ENCODE measurements at places on chromosomes 6 and 20. TPM values are rescaled to one million over a fixed set of nuclear protein-coding genes. Genes with fewer than 3 reads are reported as not detected.
A peak's percentile ranks its signal among the peaks of the same experiment; 100 is the strongest.

DNA sequence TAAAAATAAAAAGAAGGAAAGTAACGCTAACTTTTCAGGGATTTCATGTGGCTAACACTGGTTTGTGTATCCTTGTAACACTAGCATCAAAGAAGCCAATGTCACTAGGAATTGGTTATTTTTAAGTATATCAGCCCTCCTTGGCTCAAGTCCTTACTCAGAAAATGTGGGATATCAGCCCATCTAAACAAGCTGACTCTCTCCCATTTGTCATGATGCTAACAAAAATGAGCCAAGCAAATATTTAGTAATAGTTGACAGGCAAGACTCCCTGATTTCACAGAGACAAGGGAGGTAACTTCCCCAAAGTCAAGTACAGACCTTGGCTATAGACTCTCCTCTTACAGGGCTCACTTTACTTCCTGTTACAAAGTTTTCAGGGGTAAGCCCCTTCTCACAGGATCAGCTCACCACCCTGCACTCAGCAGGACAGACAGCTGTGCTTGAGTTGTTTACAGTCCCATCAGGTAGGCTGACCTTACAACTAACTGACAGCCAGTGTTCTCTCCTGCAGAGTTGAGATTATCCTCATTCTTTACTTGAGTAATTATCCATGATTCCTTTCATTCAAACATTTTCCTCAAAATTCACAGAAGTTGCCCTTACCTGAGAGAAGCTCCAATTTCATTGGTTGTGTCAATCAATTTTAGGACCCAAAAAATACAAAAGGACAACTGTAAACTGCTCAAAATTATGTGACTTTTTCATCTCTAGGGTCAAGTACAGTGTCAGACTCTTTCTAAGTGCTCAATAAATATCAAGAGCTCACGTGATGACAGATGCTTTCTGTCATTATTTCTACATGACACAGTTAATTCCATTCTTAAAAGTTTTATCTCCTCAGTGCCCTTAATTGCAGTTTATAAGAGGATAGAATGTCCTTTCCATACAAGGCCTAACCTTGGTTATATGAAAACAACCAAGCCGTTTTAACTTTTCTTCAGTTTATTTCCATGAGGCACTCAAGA lies 38.1 kb upstream of the BMP5 start:
- no peak overlapping the region for H3K4me3 ChIP-seq
- no peaks in the 10 kb centered on the region for H3K36me3 ChIP-seq
- no peaks in the 10 kb centered on the region for H3K4me1 ChIP-seq
- DNase-seq: no peak
- no peaks in the 10 kb centered on the region for H3K27me3 ChIP-seq
- no peak overlapping the region for H3K27ac ChIP-seq

GRCh38 chr6:113693851-113694250 lies 163.3 kb upstream of the MARCKS start:
- H3K4me3 ChIP-seq: no peak overlapping the region
- no peak for DNase-seq

DNA sequence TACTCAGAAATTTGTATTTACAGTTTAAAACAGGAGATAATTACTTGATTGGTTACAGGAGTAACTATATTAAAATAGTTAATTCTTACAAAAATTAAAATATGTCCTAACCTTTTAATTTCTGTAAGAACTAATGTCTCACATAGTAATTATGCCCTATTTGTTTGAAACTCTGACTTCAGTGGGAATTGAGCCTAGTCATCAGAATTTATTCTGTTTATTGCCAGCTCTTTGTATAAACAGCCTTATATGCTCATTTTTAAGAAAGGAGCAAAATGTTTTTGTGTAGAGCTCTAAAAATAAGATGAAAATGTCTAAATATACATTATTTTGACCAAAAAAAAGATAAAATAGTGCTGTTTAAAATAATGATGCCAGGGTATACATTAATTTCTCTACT lies 21.5 kb downstream of the TRMT11 start:
- no peaks in the 10 kb centered on the region for H3K27me3 ChIP-seq
- no peaks in the 10 kb centered on the region for H3K4me1 ChIP-seq
- H3K36me3 ChIP-seq: peaks cover 18% of the 10 kb centered on the region
- H3K4me3 ChIP-seq: no peak overlapping the region
- DNase-seq: no peak

DNA sequence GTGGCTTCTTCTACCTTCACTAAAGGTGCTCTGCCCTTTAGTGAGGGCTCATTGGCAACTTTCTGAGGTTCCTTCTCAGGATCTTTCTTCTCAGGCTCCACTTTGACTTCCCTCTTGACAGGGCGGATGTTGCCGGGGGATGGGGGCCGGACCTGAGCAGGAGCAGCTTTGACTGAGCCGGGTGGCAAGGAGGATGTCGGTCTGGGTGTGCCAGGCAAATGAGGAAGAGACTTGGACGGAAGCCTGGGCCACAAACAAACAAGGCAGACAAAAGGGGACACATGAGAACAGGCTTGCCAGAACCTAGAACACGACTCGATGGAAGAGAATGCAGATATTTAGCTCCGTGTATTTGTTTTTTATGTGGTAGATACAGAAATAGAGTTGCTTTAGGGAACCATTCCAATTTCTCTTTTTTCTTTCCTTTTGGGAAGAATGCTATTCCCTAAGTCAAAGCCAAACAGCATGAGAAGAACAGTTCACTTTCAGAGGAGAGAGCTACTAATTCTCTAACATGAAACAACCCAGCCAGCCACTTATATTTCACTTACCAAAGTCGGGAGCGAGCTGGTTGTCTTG lies 76.2 kb upstream of the BCLAF1 start:
- no peaks in the 10 kb centered on the region for H3K4me1 ChIP-seq
- no peak overlapping the region for H3K27ac ChIP-seq
- peaks cover 17% of the 10 kb centered on the region for H3K36me3 ChIP-seq

- no peaks in the 10 kb centered on the region for H3K27me3 ChIP-seq
- no peaks in the 10 kb centered on the region for H3K36me3 ChIP-seq
- H3K4me1 ChIP-seq: peaks cover 9% of the 10 kb centered on the region
- H3K4me3 ChIP-seq: no peak overlapping the region
Measured at GRCh38 chr6:37943436-37944058, 124.0 kb downstream of the ZFAND3 start.

DNA sequence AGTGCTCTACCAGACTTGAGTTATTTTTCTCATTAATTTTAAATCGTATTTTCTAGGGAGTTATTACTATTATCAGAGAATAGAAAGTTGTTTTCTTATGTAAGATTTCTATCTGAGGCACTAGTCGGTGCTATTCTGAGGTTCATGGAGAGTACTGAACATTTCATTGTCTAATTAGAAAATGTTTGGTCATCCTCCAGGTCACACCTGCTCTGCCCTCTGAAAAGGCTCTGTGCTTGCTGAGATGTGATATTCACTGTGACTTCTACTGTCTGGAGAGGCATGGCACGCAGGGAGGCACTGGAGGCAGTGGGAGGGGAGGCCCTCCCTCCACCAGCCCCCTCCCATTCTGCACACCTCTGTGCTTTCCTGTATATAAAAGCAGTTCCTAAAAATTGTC lies 3.0 kb downstream of the SYNDIG1 start:
- H3K27ac ChIP-seq: no peak overlapping the region
- no peak for DNase-seq
- H3K36me3 ChIP-seq: no peaks in the 10 kb centered on the region
- H3K4me1 ChIP-seq: peaks cover 13% of the 10 kb centered on the region
- no peaks in the 10 kb centered on the region for H3K27me3 ChIP-seq

- no peak overlapping the region for H3K27ac ChIP-seq
- H3K4me3 ChIP-seq: no peak overlapping the region
- H3K27me3 ChIP-seq: no peaks in the 10 kb centered on the region
- H3K4me1 ChIP-seq: no peaks in the 10 kb centered on the region
Measured at GRCh38 chr6:114154812-114155211, 183.9 kb upstream of the HDAC2 start.

DNA sequence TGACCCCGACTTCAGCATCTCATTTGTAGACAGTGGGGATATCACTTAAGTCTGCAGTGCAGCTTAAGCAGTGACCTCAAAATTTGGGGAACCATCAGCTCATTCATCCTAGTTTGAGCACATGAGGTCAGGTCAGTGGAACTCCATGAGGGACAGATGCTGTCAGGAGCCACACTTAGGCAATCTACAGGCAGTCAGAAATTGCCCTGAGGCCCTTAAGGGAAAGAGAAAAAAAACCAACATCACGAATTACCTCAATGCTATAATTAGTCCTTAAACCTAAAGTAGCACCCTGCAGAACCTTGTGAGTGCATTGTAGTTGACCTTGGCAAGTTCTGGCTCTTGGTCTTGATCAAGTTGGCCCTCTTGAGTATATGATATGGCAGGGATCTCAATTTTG lies 21.1 kb downstream of the TMEM74B start:
- H3K4me1 ChIP-seq: no peaks in the 10 kb centered on the region
- no peak overlapping the region for H3K4me3 ChIP-seq
- DNase-seq: no peak
- H3K27ac ChIP-seq: no peak overlapping the region

DNA sequence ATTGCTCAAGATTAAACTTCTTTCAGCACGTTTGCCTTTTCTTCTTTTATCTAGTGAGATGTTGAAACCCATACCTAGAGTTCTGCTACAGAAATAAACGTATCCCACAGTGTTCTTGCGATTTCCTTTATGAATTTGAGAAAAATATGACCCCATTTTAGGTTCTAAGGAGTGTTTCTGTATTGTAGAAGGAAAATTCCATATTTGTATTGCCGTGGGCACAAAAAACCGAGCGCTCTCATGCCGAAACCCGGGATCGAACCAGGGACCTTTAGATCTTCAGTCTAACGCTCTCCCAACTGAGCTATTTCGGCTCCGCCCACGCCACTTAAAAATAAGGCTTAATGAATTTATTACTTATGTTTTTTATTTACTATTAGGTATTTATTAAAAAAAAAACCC lies 23.7 kb downstream of the ZNF311 start:
- no peaks in the 10 kb centered on the region for H3K4me1 ChIP-seq
- peak overlapping the region; percentile 97 for H3K4me3 ChIP-seq
- DNase-seq: peak; percentile 61
- no peaks in the 10 kb centered on the region for H3K36me3 ChIP-seq

- H3K4me3 ChIP-seq: no peak overlapping the region
- H3K27me3 ChIP-seq: no peaks in the 10 kb centered on the region
- no peak for DNase-seq
- no peak overlapping the region for H3K27ac ChIP-seq
- H3K36me3 ChIP-seq: no peaks in the 10 kb centered on the region
- no peaks in the 10 kb centered on the region for H3K4me1 ChIP-seq
Measured at GRCh38 chr6:164057876-164058275, 643.4 kb downstream of the QKI start.

DNA sequence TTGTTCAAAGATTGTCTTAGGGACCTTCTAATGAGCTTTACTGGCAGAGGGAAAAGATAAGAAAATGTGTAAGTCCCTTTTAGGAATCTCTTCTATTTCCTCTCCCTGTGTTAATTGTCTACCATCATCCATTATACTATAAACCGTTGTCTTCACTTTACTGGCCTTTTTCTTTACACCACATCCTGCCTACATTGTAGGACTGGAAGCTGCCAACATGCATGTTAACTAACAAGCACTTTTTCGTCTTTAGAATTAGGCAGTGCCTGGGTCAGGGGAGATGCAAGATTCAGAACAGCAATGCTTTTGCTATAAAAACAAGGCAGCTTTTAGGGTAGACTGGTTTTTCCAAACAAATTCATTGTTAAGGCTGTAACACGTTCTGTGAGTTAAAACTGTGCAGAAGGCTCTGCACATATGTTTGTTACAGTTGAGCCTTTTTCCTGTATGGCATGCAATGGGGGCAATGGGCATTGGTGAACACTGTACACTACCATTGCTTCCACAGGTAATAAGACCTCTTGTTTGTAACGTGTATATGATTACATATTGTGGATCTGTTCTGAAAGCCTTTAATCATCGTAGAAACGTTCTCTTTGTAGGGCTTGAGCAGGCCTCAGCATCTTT lies 10.9 kb upstream of the PKIG start:
- H3K27me3 ChIP-seq: no peaks in the 10 kb centered on the region
- no peak for DNase-seq
- H3K4me1 ChIP-seq: peaks cover 15% of the 10 kb centered on the region
- no peaks in the 10 kb centered on the region for H3K36me3 ChIP-seq

- no peaks in the 10 kb centered on the region for H3K27me3 ChIP-seq
- H3K36me3 ChIP-seq: no peaks in the 10 kb centered on the region
- H3K4me3 ChIP-seq: peak overlapping the region; percentile 67
Measured at GRCh38 chr20:45405571-45406259, 2.4 kb upstream of the DBNDD2 start.

- DNase-seq: no peak
- H3K36me3 ChIP-seq: no peaks in the 10 kb centered on the region
- H3K27ac ChIP-seq: no peak overlapping the region
- no peaks in the 10 kb centered on the region for H3K4me1 ChIP-seq
- no peaks in the 10 kb centered on the region for H3K27me3 ChIP-seq
Measured at GRCh38 chr6:17219098-17219497, 62.1 kb upstream of the RBM24 start.

DNA sequence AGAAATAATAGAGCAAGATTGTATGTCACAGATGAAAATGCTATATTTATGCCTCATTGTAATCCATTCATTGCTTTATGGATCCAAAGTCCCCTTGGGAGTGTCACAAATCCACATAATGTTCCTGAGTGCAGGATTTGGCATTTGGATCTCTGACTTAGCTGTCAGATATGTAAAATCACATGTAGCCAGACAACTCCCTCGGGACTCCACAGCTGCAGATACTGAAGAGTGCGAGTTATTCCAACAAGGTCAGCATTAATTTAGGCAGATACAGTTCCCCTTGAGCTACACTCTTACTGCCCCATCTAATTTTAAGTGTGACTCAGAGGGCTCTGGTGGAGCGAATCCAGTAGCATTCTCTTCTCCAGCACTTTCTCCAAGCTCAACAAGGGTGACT lies 433.2 kb downstream of the CD83 start:
- no peak overlapping the region for H3K27ac ChIP-seq
- H3K4me3 ChIP-seq: no peak overlapping the region
- DNase-seq: no peak
- no peaks in the 10 kb centered on the region for H3K36me3 ChIP-seq

The BAG2 gene
- total RNA-seq: 9.5 TPM

The OPRM1 gene
- total RNA-seq: not detected

The PI3 gene
- not detected for total RNA-seq

The WFDC11 gene
- not detected for total RNA-seq

The SAMD5 gene
- total RNA-seq: 2.4 TPM

The GPR63 gene
- 0.96 TPM for total RNA-seq

The SNRNP48 gene
- total RNA-seq: 18.8 TPM
